ENCODE measurements at places on chromosomes 4 and X. TPM values are rescaled to one million over a fixed set of nuclear protein-coding genes. Genes with fewer than 3 reads are reported as not detected.

GRCh38 chr4:117623326-117623725 is 411.0 kb upstream of the NDST3 start:
- no peak for DNase-seq

DNA sequence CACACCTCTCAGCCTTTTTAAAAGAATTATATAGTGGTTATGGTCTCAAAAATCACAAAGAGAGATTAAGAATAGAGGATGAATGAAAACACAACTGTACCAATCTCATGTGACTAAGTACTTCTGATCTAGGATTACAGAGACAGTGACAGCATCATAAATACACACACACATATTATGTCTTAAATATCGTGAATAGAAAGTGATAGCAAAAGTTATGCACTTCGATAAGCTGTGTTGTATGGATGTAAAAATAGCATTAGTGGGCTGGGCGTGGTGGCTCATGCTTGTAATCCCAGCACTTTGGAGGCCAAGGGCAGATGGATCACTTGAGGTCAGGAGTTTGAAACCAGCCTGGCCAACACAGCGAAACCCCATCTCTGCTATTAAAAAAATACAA is 25.0 kb downstream of the GYPA start:
- DNase-seq, result no peak

DNA sequence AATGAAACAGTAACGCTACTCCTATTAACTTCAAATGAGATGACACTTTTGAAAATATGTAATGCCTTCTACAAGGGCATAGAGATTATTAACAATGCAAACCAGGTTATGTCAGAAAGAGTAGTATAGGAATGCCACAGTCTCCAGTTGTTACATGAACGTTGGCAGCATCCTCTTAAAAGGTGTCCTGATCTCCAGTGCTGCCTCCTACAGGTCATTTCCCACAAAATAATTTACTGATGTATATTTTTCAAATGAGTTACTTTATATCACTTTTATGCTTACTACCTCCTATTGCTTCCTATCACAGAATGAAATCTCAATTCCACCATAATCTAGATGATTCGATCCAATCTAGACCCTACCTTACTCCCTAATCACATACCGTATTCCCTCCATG is 195.2 kb upstream of the EPHA5 start:
- DNase-seq, result no peak

Gene GSX2
- not detected for total RNA-seq

Gene JADE3
- 8.5 TPM for total RNA-seq

- no peak for DNase-seq
These were observed 21.5 kb downstream of the XIAP start for GRCh38 chrX:123881330-123881729.

Gene TCP11X1
- not detected for total RNA-seq
